ENCODE measurements at places on chromosomes 13 and 19.

GRCh38 chr19:29551774-29552173 lies 26.0 kb downstream of the VSTM2B start:
- DNase-seq, result peak; percentile 2

- no peak for DNase-seq
Observed at GRCh38 chr19:18160493-18160970, 7.6 kb downstream of the PIK3R2 start.

GRCh38 chr13:99894840-99895443 lies 76.6 kb downstream of the ZIC5 start:
- DNase-seq, result no peak

DNA sequence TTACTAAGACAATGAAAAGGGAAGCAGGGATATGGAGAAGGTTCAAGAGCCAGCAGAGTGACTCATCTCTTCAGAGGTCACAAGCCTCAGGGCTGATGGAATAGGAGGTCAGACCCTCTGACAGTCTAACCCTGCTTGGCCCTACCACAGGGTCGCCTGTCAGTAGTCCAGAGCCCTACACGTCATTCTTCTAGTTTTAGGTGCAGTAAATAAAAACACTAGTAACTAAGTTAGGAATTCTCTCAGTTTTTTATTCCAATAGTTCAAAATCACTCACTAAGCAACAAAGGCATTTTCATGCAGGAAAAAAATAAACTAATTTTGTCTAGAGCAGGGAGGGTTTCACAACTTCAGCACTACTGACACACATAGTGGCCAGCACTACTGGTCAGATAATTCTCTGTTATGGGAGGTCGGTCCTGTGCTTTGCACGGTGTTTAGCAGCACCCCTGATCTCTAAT lies 27.2 kb downstream of the FOXO1 start:
- DNase-seq, result no peak

- no peak for DNase-seq
Observed at GRCh38 chr13:59901191-59901590, 262.5 kb downstream of the DIAPH3 start.

- no peak for DNase-seq
Observed at GRCh38 chr13:70634893-70635292, 526.6 kb upstream of the KLHL1 start.

- peak; percentile 54 for DNase-seq
Observed at GRCh38 chr19:15129856-15130585, 22.8 kb downstream of the SYDE1 start.

GRCh38 chr13:70729369-70729768 lies 621.1 kb upstream of the KLHL1 start:
- no peak for DNase-seq

GRCh38 chr13:35791184-35791851 lies 314.8 kb upstream of the MAB21L1 start:
- no peak for DNase-seq

- no peak for DNase-seq
Observed at GRCh38 chr13:21909331-21909730, 238.5 kb downstream of the FGF9 start.

GRCh38 chr13:39297664-39298171 lies 259.5 kb downstream of the NHLRC3 start:
- DNase-seq, result no peak

GRCh38 chr19:9848060-9848459 lies 12.9 kb downstream of the PIN1 start:
- peak; percentile 52 for DNase-seq

DNA sequence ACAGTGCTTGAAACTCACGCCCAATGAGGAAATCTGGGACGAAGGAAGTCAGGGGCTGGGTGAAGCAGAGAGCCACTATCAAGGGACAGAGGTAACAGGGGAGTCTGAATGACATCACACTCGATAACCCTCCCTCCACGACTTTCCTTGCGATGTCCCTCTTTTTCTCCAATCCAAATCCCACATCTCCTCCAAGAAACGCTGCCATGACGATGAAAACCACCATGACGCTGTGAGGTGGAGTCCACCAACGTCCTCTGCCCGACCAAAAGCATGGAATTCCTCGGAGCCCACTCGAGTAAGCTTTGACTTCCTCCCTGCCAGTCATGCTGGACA lies 967 bp downstream of the REXO1 start:
- DNase-seq, result no peak

GRCh38 chr19:3466635-3467034 lies 13.7 kb downstream of the SMIM24 start:
- DNase-seq, result no peak

GRCh38 chr13:72908416-72908815 lies 126.5 kb downstream of the PIBF1 start:
- no peak for DNase-seq

- DNase-seq, result no peak
Observed at GRCh38 chr19:12606796-12607195, 3.8 kb downstream of the ZNF490 start.

DNA sequence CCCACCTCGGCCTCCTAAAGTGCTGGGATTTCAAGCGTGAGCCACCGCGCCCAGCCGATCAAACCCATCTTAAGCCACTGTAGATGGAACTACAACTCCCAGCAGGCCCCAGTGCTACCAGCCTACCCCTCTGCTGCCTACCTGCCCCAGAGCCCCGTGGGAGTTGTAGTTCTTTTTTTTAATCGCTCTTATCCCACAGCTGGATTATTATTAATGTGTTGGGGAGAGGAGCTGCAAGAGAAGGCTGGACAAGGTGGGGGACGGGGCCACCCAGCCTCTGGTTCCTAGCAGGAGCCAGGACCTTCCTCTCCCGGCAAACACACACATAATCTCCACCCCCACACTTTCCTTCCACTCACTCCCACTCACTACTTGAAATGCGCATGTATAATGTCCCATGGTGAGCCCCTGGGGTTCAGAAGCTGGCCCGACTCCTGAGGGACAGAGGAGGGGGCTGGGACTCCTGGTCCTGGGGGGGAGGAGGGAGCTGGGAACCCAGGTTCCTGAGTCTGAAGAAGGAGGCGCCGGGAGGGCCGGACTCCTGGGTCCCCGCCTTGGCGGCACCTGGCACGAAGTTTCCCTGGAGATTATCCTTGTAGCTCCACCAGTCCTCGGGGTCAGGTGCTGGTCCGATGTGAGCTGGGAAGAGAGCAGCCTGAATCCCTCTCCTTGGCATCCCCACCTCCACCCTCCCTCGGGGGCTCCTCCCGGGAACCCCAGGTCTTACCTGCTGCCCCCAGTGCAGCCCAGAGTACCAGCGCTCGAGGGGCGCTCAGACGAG lies 958 bp downstream of the CA11 start:
- DNase-seq, result peak; percentile 81
